ENCODE measurements at places on chromosomes 16 and 17. TPM values are rescaled to one million over a fixed set of nuclear protein-coding genes. Genes with fewer than 3 reads are reported as not detected.

DNA sequence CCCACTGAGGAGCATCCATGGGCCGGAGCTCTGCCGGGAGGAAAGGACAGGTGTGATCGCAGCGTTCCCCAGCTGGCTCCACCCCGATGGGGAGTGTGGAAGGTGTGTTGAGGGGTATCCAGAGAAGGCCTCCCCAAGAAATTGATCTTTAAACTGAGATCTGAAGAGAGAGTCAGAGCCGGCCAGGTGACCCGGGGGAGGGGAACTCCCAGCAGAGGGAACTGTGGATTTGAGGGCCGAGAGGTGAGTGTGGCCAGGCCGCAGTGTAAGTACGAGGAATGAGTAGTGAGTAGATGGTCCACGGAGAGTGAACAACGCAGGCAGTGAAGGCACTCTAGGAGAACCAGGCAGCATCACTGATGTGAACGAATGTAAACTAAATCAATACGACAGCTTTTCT lies 80.2 kb downstream of the RPTOR start:
- no peak for DNase-seq

DNA sequence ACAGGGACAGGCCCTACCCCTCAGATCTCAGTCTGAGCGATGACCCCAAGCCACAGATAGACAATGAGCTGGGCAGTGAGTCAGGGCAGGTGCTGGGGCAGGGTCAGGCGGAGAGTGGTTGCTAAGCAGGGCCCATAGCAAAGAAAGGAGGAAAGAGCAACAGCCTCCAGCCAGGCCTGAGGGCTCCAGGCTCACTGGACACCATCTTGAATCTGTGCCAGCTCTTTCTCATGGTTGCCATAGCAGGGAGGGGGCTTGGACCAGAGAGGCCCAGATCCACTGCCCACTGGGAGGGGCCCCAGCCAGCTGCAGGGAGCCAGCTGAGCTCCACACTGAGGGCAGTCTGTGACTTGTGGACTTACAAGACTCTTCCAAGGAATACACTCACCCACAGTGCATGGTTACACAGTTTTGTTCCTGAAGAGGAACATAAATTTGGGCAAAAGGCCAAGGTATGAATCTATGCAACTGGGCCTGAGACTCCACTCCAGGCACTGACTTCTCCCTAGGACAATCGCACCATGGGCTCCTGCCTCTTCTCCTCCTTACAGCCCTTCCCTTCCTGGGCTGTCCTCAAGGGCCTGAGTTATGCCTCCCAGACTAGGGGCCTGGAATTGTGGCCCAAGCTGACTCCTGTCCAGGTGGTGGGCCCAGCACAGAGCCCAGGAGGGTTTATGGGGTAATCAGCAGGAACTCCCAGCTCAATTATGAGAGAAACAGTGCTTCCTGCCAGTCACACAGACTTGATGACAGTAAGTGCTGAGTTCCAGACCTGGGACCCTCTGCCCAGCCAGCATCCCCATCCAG lies 59.9 kb downstream of the BEAN1 start:
- no peak for DNase-seq

DNA sequence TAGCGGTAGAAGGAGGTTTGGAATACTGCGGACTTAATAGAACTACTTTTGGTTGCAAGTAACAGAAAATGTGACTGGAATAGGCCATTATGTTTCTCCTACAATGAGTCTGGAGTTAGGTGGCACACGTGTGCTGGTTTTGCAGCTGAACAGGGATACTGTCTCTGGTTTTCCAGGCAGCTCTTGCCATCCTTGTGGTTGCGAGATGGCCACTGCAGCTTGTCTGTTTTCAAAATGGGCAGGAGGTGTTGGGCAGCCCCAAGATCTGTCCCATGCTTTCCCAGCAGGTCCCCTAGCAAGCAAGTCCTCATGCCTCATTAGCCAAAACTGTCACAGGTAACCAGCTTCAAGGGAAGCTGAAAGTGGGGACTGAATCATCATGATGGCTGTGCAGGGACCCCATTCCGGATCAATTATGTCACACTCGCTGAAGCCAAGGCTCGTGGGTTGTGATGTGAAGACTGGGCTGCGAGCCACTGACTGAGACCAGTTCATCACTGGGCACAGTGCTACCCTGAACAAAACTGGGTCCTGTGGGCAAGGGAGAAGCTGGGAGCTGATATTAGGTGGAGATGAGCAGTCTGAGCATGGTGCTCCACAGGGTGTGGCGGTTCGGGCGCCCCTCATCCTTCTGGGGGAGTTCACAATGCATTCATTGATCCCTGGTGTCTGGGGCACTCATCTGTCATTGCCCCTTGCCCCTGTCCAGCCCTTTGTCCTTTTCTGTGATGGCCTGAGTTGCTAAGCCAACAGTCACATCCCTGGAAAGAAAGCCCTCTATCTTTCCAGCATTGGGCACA lies 82.1 kb downstream of the KSR1 start:
- no peak for DNase-seq

Gene CCL3
- total RNA-seq: 4.1 TPM

Gene NPB
- 1.4 TPM for total RNA-seq

Gene PDP2
- total RNA-seq: 17.9 TPM
